ENCODE measurements at places on chromosomes 3 and 15.

DNA sequence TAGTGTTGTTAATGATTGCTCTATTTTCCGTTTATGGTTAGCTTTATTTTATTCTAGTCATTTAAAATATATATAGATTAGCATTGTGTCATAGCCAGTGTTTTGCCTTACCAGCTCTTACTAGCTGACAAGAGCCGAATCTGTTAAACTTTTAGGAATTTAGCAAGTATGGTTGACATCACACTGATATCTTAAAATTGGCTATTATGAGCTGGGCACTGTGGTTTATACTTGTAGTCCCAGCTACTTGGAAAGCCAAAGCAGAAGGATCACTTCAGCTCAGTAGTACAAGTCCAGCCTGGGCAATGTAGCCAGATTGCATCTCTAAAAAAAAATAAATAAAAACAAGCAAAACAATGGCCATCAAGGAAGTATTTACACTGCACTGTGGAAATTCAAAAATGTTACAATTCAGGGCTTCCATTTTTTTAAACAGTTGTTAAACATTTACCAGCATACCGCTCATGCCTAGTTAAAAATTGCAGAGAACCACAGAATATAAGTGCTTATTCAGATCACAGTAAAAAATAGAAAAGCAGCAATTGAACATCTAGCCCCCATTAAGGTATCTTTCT, 208.4 kb upstream of the CGNL1 start:
- DNase-seq, result no peak

GRCh38 chr15:50176869-50177268, 5.1 kb upstream of the SLC27A2 start:
- DNase-seq, result no peak

DNA sequence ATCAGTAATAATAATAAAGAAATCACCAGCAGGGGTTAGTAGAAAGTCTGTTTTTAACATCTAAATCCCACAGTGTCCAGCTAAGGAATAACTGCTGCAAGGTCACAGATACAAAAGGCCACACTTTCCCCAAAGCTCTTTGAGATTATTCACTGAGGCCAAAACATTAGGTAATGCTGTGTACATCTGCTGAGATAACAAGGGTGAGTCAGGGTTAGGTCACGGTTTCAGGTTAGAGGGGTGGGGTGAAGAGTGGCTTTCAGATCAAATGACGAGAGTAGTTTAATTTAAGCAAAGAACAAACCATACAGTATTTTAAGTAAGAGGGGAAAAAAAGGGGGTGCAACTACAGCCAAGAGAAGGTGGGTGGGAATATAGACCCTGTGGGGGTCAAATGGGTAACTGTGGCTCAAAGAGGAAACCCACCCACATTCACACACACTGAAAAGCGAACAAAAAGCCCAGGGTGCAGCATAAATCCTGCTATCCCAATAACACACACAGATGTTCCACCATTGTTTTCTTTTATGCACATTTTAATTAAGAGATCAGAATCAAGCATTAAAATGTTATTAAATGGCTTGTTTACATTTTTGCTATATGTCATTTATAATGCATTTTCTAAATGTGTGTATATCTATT, 412.9 kb downstream of the TIGIT start:
- DNase-seq, result no peak

- no peak for DNase-seq
These were observed 1.4 kb upstream of the MAGEL2 start for GRCh38 chr15:23648920-23649515.

- no peak for DNase-seq
These were observed 29.8 kb downstream of the GOLGA8S start for GRCh38 chr15:23384371-23384770.

GRCh38 chr3:180749796-180750195, 70.5 kb upstream of the CCDC39 start:
- DNase-seq, result no peak

GRCh38 chr3:68997887-68998286, 15.6 kb downstream of the EOGT start:
- DNase-seq, result no peak

GRCh38 chr3:196793246-196793645, 53.6 kb downstream of the PAK2 start:
- peak; percentile 42 for DNase-seq

DNA sequence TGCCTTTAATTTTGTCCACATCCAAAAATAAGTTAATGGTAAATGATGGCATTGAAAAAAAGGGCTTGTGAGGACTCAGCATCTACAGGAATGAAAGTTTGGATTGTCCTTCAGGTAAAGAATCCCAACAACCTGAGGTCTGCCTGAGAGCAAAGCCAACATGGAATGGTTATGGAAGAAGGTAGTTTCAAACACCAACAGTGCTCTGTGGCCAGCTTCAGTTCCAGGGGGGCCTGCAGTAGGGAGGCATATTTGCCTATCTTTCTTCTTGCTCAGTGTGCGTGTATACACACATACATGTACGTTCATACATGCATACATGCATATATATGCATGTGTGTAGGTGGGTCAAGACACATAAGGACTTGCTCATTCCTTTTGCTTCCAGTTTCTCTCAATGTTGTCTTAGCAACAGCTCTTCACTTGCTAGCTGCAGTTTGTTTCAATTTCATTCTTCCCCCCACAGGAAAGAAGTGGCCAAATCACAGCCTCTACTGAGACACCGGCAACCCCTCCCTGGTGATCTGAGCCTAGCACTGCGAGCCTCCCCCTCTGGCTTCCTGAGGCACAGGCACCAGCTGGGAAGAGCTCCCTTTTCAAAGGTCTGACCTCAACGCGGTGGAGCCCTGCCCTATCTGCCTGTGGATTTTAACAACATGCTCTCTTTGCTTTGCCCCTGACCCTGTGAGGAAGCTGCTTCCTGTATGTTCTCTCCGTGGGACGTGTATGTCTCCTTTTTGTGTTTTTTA, 146.2 kb downstream of the KLF13 start:
- no peak for DNase-seq

DNA sequence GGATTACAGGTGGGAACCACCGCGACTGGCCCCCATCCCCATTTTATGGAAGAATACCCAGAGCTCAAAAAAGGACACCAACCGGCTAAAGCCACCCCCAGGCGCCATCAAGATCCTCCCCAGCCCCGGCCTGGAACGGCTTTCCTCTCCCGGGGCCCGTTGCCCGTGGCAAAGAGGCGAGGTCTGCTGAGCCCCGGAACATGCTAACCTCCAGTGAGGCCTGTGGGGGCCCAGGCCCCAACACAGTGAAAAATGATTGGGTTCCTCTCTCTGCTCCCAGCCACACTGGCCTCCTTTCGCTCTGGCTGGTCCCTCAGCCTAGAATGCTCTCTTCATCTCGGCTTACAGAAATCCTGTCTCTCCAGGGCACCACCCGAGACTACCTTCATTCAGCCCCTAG, 46.5 kb upstream of the SMAD6 start:
- DNase-seq, result no peak
